Fibroblast of skin of right biceps (primary cell): ENCODE measurements at places on chromosomes 16 and 17.

DNA sequence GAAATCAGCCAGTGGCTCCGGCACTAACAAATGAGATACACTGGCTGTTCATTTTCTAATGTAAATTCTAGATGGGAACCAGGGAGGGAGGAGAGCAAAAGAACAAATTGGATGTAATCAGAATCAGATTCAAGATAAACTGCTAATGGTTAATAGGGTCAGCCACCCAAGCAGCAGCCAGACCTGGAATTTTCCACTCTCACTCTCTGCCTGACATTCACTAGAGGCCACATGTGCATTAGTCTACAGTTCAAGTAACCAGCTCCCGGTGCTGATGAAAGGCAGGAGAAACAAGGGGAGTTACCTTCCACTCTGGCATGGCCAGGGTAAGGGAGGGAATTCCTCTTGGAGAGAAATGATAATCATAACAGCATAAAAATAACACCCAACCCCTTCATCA, 597.7 kb downstream of the TOX3 start:
- DNase-seq, result no peak

DNA sequence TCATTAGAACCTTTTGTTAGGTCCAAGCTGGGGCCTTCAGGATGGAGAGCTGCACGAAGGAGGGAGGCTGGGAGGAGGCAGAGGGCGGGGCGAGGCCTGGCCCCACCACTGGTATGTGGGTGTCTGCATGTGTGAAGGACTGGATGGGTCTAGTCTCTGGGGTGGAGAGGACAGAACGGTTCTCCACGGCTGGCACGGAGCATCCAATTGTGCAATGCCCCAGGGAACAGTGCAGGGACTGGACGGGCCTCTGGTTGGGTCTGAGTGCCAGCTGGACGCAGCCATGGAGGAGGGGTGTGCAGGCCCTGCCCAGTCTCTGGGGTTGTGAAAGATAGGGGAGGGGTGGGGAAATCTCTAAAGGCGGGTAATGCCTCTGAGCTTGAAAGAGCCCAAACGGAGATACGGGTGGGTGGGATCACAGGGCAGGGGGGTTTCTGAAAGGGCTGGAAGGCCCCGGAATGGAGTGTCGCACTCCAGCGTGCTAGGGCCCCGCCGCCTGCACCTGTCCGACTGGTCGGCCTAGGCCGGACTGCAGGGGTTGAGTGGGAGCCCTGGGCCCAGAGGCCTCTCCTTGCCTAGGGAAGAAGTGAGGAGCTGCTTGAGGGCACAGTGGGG, 1.6 kb downstream of the PPL start:
- no peak for DNase-seq

GRCh38 chr17:40312131-40312731, 3.3 kb downstream of the RARA start:
- DNase-seq, result no peak

DNA sequence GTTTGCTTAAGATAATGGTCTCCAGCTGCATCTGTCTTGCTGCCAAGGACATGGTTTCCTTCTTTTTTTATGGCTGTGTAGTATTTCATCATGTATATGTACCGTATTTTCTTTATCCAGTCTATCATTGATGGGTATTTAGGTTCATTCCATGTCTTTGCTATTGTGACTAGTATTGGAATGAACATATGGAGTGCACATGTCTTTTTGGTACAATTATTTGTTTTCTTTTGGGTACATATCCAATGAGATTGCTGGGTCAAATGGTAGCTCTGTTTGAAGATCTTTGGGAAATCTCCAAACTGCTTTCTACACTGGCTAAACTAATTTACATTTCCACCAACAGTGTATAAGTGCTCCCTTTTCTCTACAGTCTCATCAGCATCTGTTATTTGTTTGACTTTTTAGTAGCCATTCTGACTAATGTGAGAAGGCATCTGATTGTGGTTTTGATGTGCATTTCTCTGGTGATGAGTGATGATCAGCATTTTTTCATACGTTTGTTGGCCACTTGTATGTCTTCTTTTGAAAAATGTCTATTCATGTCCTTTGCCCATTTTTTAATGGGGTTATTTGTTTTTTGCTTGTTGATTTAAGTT, 66.2 kb downstream of the TNFRSF13B start:
- peak; percentile 97 for DNase-seq

- no peak for DNase-seq
Measured at GRCh38 chr17:39461926-39462569, 762 bp downstream of the CDK12 start.

DNA sequence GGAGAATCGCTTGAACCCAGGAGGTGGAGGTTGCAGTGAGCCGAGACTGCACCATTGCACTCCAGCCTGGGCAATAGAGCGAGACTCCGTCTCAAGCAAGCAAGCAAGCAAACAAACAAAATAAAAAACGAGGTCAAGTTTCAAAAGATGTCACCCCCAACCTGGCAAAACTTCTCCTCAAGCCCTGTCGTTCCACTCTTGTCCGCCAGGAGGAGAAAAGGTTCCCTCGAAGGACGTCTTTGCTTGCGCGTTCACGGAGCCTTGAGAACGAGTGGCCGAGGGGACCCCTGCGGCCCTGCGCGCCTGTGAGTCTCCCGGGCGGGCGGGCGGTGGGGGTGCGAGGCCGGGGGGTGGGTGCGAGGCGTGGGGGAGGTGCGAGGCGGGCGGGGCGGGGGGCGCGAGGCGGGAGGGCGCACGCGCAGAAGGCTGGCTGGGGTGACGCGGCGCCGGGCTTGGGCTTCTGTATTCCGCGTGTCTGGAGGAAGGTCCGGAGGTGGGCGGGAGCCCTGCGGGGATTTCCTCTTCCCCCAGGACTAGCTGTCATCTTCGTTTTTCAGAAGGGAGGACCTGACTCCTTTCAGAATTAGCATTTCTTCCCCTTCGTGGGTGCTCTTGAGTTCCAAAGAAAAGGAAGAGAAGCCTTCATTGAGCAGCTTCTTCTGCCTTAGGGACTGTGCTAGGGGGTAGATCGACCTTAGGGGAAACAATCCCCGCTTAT, 3.7 kb downstream of the SLC52A1 start:
- peak; percentile 84 for DNase-seq

DNA sequence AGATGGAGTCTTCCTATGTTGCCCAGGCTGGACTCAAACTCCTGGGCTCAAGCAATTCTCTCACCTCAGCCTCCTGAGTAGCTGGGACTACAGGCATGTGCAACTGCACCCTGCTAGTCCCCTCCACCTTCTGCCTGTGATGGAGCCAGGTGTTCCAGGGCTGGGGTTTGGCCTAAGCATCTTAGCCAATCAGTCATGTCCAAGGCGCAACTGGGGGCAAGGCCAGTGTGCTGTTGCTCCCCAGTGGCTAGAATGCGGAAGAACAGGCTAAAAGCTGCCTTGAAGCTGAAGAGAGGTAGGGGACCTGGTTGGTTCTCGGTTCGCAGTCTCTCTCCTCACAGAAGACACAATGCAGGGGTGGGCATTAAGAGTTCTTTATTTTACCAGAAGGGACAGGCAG, 18.6 kb downstream of the FLOT2 start:
- DNase-seq, result peak; percentile 27

DNA sequence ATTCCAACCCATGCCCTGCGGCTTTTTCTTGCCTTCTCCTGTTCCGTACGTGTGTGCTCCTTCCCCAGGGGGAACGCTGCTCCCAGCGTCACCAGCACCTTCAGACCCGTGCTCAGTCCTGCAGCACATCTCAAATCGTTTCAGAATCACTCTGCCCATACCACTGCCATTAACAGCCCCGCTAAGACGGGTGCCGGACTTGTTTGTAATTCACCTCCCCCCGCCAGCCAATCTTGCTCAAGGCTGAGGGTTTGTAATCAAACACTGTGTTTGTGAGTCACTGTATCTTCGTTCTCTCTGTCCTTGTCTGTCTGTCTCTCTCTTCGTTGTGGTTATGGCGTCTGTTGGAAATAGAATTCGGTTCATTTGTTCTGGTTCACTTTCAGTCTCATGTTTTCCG, 17.3 kb downstream of the CARD14 start:
- peak; percentile 5 for DNase-seq

DNA sequence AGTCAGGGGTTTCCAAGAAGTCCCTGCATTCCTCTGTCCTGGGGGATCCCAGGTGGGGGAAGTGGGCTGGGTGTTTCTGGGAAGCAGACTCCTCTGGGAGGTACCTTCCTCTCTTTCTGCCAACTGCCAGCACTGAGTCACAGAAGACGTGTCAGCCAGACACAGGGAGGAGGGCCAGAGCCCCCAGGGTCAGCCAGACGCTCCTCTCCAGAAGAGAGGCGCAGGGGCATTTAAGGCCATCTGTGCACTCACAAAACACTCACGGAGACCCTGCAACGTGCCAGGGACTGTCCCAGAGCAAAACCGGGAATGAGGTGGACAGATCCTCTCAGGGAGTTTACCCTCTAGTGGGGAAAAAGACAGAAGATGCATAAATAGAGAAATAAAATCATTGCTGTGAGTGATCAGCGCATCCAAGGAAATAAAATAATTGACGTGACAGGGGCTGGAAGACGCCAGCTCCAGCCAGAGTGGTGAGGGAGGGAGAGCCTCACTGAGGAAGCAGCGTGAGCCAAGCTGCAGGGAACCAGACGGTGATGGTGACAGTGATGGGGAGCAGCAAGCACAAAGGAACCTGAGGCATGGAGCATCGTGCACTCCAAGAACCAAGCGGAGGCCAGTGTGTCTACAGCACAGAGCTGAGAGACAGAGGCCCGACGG, 105.4 kb downstream of the ZNF423 start:
- peak; percentile 30 for DNase-seq

- no peak for DNase-seq
Measured at GRCh38 chr16:2331199-2331930, 9.2 kb downstream of the ABCA3 start.

- peak; percentile 78 for DNase-seq
Measured at GRCh38 chr17:68599091-68599490, 2.1 kb downstream of the FAM20A start.

DNA sequence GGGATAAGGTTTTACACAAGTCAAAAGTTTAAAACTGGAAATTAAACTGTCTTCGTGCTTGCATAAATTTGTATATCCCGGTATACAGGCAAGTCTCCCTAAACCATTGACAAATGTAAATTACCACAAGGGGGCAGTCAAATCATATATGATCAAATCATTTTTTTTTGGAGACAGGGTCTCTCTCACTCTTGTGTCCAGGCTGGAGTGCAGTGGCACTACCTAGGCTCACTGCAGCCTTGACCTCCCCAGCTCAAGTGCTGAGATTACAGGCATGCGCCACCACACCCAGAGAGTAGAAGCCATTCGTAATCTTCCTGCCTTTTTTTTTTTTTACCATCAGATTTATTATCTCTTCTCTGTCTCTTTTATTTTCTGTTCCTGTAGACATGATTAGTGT, 18.5 kb downstream of the TOP2A start:
- DNase-seq, result peak; percentile 57

- DNase-seq, result no peak
Measured at GRCh38 chr16:58451265-58451689, 48.7 kb upstream of the NDRG4 start.

- no peak for DNase-seq
Measured at GRCh38 chr16:19011169-19011731, 27.5 kb downstream of the TMC7 start.

GRCh38 chr17:57747221-57748017, 2.3 kb upstream of the CCDC182 start:
- peak; percentile 46 for DNase-seq
